ENCODE measurements at places on chromosomes 6 and 20. TPM values are rescaled to one million over a fixed set of nuclear protein-coding genes. Genes with fewer than 3 reads are reported as not detected.
A peak's percentile ranks its signal among the peaks of the same experiment; 100 is the strongest.

DNA sequence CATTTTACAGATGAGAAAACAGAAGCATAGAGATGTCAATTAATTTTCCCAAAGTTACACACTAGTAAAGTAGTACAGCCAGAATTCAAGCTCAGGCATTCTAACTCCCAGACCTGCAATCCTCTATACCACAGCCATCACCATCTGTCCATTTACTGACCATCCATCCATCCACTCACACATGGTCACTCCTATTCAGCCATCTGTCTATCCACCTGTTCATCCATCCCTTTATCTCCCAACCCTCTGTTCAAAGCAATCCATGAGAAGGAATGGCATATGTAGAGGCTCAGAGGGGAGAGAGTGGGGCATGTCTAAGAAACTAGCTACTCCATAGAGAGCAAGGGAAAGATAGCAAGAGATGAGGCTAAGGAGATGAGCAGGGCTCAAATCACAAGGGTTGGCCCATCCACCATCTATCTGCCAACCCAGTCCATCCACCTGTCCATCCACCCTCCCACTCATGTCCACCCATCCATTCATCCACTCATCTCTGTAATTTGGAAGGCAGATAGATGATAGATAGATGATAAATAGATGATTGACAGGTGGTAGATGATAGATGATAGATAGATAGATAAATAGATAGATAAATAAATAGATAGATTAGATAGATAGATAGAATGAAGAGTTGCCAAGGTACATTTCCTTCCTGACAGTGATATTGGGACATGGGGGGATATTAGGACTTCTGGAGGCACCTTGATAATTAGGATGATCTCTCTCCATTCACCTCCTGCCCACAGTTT is 12.2 kb upstream of the C6orf132 start:
- DNase-seq: no peak

DNA sequence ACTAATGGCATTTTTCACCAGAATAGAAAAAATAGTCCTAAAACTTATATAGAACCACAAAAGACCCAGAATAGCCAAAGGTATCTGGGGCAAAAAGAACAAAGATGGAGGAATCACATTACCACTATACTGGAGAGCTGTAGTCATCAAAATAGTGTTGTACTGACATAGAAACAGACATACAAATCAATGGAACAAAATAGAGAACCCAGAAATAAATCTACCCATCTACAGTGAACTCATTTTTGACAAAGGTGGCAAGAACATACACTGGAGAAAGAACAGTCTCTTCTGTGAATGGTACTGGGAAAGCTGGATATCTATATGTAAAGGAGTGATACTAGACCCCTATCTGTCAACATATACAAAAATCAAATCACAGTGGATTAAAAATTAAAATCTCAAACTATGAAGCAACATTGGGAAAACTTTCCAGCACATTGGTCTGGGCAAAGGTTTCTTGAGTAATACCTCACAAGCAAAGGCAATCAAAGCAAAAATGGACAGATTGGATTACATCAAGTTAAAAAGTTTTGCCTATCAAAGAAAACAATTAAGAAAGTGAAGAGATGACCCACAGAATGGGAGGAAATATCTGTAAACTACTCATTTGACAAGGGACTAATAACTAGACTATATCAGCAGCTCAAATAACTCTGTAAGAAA is 120.5 kb downstream of the MEI4 start:
- DNase-seq: no peak

- DNase-seq: no peak
Measured at GRCh38 chr6:125173341-125174095, 19.9 kb downstream of the TPD52L1 start.

- no peak for DNase-seq
Measured at GRCh38 chr6:143243786-143244185, 183.1 kb downstream of the AIG1 start.

GRCh38 chr6:34934516-34934915 is 45.5 kb downstream of the ANKS1A start:
- DNase-seq: peak; percentile 25

- peak; percentile 57 for DNase-seq
Measured at GRCh38 chr6:150710236-150710635, 110.6 kb downstream of the PLEKHG1 start.

GRCh38 chr6:154039231-154039842 is at the start of gene OPRM1:
Gene OPRM1 (plus strand): TSS chr6:154039240. CDS start chr6:154039545, 305 bp downstream.
- DNase-seq: no peak

DNA sequence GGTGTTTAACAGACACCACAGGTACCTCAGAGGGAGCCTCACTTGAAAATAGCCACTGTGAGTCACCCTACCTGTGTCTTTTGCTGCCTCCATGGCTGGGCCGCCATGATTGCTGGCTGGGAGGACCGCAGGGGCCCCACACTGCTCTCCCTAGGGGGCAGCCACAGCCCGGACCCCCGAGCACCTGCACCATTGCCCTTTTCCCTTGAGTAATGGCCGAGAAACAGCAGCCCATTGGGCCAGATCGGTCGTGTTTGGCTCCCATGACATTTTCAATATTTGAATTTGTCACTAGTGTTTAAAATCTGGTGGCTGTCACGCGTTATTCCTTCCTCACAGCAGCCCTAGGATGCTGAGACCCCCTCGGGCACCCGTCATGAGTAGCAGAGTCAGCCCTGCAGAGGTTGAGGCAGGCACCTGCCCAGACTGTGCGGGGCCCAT is 6.7 kb downstream of the ZBP1 start:
- DNase-seq: no peak

GRCh38 chr20:10747019-10747418 is 73.2 kb upstream of the JAG1 start:
- peak; percentile 33 for DNase-seq

Gene IP6K3
- total RNA-seq: 2.4 TPM

Gene SRMS
- 2.4 TPM for total RNA-seq

Gene L3MBTL3
- 8.4 TPM for total RNA-seq

Gene MTHFD1L
- 10.9 TPM for total RNA-seq

Gene HLA-DOA
- 0.92 TPM for total RNA-seq

Gene RGL2
- 21.5 TPM for total RNA-seq

Gene MCCD1
- total RNA-seq: not detected

Gene RAB44
- total RNA-seq: 0.42 TPM
